Kidney epithelial cell (primary cell): ENCODE measurements at places on chromosomes 11 and 22. TPM values are rescaled to one million over a fixed set of nuclear protein-coding genes. Genes with fewer than 3 reads are reported as not detected.

GRCh38 chr22:25661073-25661472 lies 80.9 kb upstream of the MYO18B start:
- DNase-seq: no peak

DNA sequence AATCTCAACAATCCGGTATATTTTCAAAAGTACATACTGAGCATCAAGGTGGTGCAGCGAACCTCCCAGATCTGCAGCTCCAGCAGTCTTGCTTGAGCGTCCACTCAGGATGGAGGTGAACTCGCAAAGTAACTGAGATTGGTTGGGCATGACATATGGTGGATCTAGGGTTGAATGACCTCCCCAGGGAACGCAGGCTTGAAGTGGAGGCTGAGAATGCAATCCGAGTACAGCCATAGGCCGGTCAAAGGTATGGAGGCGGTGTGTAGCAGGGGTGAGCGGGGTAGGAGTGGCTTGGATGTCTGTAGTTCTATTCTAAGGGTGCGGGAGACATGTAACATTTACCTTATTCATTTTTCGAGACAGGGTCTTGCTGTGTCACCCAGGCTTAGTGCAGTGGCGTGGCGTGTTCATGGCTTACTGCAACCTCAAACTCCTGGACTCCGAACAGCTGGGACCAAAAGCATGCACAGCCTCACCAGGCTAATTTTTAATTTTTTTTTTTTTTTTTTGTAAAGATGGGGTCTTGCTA lies 631 bp upstream of the C22orf39 start:
- DNase-seq: no peak

The OR9Q2 gene
- total RNA-seq: not detected in 2 replicates

The OR10D3 gene
- total RNA-seq: not detected in 2 replicates

The PPM1F gene
- total RNA-seq: 23.6 and 27.0 TPM in 2 replicates
